ENCODE measurements at places on chromosomes 7 and 10.
A peak's percentile ranks its signal among the peaks of the same experiment; 100 is the strongest.

GRCh38 chr7:132049462-132050304 is 493.3 kb upstream of the PODXL start:
- DNase-seq, result no peak

- no peak for DNase-seq
Measured at GRCh38 chr10:32347363-32348022, 535 bp upstream of the EPC1 start.

DNA sequence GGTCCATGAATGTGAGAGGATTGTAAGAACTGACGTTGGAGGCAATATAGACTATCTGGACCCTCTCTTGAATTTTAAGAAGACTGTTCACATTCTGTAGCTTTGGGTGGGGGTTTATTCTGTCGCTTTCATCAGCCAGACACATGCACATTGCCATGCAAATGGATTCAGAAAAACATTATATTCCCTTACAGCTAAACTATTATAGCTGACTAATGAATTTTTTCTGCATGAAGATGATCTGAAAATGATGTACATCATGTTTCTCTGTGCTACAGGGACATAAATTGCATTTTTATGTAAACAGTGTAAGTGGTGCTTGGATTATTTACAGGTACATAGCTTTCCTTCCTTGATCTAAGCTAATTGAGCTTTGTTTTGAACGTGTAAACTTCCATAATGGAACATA is 1.5 kb downstream of the MET start:
- no peak for DNase-seq

GRCh38 chr7:10940704-10941355 is 32.8 kb upstream of the PHF14 start:
- no peak for DNase-seq

- DNase-seq, result no peak
Measured at GRCh38 chr10:84097787-84098353, 41.4 kb upstream of the GHITM start.

DNA sequence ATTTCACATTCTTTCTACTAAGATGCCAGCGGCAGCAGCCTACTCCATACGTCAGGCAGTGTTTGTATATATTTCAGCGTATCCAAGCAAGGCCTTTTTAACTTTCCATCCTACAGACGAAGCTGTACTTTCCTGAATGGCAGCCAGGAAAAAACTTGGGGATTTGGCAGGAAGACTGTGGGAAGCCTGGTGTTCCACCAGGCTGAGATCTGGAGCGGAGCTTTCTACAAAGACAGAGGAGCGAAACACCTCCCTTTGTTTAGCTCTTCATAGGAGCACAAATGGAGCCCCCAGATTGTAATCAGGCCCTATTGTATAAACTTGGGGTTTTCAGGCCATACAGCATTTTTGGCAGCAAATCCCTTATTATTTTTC is 143.8 kb downstream of the TES start:
- no peak for DNase-seq

GRCh38 chr10:101771380-101771779 is 4.5 kb downstream of the FGF8 start:
- DNase-seq, result no peak

DNA sequence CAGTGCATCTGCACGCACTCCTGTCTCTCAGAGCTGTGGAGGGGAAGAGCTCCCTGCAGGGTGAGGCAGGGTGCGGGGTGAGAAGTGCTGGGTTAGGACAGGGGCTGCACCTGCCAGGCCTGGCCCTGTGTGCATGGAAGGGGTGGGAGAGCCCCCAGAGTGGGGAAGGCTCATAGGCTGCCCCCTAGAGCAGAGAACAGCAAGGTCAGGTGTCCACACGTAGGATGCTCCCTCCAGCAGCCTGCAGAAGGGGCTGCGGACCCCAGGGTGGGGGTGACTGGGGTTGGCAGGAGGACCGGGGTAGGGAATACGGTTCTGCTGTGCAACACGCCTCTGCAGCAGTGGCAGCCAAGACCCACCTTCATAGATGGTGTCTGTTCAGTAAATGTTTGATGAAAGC is 208.6 kb downstream of the PTPRN2 start:
- DNase-seq, result no peak

- DNase-seq, result no peak
Measured at GRCh38 chr7:45873355-45873754, 473 bp upstream of the CCDC201 start.

GRCh38 chr10:113042868-113043267 is 92.8 kb downstream of the TCF7L2 start:
- no peak for DNase-seq

GRCh38 chr7:22911889-22912288 is 89.2 kb upstream of the TOMM7 start:
- DNase-seq, result no peak

GRCh38 chr7:5296611-5297226 is 14.0 kb downstream of the SLC29A4 start:
- DNase-seq, result peak; percentile 34
